ENCODE measurements at places on chromosomes 13 and 19.

DNA sequence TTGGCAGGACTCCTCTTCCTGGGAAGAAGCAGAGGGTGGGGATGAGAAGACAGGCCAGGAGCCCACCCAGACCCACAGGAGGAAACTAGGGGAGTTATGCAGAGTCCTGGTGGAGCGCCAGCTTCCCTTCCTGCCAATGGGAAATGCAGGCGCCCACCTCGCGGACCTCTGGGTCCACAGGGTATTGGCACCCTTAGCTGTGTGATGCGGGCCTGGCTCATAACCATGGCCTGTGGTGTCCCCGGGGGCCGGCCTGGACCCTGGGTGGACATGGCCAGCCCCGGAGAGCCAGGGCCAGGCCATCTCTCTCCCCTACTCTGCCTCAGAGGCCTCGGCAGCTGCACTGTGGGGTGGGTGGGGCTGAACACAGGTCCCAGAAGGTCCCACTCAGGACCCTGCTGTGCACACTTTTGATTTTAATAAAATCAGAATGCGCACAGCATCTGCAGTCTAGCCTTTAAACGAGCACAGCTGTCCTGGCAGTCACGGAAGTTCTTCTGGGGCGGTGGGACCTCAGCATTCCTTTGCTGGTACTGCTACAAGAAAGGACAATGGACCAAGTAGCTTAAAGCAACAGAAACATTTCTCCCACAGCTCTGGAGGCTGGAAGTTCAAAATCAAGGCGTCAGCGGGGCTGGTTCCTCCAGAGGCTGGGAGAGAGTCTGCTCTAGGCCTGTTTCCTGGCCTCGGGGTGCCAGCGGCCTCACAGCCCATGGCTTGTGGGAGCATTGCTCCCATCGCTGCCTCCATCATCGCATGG is 1.8 kb downstream of the F10 start:
- DNase-seq, result no peak

GRCh38 chr13:98020271-98020670 is 66.8 kb downstream of the IPO5 start:
- no peak for DNase-seq

DNA sequence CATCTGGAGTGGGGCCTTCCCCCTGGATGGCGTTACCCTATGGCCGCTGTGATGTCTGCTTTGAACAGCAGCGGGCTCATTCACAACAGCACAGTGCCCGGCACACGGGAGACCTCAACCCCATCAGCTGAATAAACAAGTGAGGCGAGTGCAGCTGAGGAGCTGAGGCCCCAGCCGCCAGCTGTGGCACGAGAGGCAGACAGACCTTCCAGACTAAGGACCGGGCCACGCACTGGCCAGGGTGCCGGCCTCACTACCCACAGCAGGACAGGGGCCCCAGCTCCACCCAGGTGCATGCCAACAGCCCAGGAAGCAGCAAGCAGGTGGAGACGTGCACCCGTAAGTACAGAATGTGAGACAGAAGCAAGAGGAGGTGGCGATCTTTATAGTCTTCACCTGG is 39.6 kb downstream of the STK24 start:
- DNase-seq, result no peak

- no peak for DNase-seq
These were observed 21.7 kb upstream of the LSM14A start for GRCh38 chr19:34150558-34150957.

GRCh38 chr19:1632462-1633268 is 19.8 kb downstream of the TCF3 start:
- DNase-seq, result no peak

DNA sequence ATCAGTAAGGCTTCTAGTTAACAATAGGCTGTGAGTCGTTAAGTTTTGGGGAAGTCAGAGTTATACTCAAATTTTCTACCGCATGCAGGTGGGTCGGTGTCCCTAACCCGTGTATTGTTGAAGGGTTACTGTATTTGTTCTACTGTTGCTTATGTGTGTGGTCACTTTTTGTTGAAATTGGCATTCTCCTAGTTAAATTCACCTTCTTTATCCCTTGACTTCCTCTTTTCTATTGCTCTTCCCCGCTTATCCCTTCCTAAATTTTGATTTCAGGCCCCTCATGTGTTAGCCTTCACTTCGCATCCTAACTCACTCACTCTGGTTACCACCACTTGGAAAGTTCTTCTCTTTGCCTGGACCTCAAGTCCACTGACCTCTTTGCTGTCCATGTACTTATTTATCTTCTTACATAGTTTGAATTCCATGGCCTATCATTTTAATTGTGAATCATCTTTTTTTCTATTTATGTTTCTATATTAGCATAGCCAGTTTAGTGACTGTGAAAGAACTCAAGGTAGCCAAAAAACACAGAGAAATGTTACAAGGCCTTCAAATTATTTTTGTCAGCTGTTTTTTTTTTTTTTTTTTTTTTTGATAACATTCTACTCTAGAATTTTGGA is 52.9 kb downstream of the NDFIP2 start:
- DNase-seq, result no peak

GRCh38 chr19:39497996-39498797 is 550 bp upstream of the DLL3 start:
- DNase-seq, result no peak

DNA sequence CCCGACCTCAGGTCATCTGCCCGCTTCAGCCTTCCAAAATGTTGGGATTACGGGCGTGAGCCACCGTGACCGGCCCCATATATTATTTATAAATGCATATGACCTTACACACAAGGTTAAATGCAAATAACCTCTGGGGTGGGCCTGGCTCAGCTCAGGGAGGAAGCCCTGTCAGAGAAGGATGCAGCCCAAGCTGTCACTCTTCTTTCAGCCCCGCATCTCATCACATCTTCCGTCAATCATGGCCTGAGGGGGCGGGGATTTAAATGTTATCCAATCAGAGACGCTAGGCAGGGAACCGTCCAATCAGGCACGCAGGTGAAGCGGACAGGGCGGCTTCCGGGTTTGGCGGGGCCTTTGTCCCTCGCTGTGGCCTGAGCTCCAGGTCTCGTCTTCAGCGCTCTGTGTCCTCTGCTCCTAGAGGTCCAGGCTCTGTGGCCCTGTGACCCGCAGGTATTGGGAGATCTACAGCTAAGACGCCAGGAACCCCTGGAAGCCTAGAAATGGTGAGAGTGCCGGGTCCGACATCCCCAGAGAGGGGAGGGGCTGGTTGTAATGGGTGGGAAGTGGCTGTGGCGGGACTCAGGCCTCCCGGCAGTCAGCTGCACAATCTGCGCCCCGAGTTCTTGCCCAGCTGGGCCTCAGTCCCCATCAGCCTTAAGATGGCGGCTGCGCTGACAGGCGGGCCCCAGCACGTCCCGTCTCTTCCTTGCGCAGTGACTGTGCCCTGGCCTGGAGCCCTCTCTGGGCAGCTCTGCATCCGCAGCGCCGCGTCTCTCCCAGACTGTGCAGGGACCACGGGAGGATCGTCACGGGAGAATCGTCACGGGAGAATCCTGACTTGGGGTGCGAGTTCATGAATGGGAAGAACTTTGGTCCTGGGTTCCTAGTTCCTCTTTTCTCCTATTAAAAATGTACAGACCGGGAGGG is at the start of gene ZNF430:
Gene ZNF430, plus strand, starts transcription at position 360 of the 930 bp plus-strand sequence. Its CDS starts 144 bp downstream, at position 504.
- peak; percentile 91 for DNase-seq

GRCh38 chr13:97873398-97873797 is 80.1 kb upstream of the IPO5 start:
- no peak for DNase-seq

GRCh38 chr19:11338569-11339253 is 746 bp downstream of the RAB3D start:
- DNase-seq, result no peak

GRCh38 chr13:75132701-75133695 is 349.0 kb downstream of the TBC1D4 start:
- DNase-seq, result no peak

- no peak for DNase-seq
These were observed 14.6 kb upstream of the SLC7A10 start for GRCh38 chr19:33240181-33240771.

GRCh38 chr13:77991003-77991402 is 72.4 kb upstream of the EDNRB start:
- no peak for DNase-seq

DNA sequence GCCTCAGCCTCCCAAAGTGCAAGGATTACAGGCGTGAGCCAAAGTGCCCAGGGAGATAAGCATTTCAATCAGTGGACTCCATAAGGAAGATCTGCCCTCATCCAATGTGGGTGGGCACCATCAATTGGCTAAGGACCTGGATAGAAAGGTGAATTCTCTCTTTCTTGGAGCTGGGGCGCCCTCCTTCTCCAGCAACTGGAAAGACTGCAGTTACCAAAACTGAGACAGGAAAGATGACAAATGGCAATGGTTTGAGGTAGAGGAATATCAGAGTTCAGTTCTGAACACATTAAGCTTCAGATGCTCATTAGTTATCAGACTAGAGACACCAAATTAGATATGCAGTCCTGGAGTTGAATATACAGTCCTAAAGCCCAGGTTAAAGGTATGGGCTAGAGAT is 10.5 kb upstream of the ELF1 start:
- no peak for DNase-seq

GRCh38 chr13:25300861-25301346 is 521 bp upstream of the NUP58 start:
- peak; percentile 12 for DNase-seq

- no peak for DNase-seq
These were observed 41.6 kb upstream of the SPRY2 start for GRCh38 chr13:80382576-80382975.

GRCh38 chr19:49157445-49158224 is at the start of gene TRPM4:
TRPM4 (plus strand) TSS chr19:49157792; CDS start chr19:49157867, 75 bp downstream.
- no peak for DNase-seq

DNA sequence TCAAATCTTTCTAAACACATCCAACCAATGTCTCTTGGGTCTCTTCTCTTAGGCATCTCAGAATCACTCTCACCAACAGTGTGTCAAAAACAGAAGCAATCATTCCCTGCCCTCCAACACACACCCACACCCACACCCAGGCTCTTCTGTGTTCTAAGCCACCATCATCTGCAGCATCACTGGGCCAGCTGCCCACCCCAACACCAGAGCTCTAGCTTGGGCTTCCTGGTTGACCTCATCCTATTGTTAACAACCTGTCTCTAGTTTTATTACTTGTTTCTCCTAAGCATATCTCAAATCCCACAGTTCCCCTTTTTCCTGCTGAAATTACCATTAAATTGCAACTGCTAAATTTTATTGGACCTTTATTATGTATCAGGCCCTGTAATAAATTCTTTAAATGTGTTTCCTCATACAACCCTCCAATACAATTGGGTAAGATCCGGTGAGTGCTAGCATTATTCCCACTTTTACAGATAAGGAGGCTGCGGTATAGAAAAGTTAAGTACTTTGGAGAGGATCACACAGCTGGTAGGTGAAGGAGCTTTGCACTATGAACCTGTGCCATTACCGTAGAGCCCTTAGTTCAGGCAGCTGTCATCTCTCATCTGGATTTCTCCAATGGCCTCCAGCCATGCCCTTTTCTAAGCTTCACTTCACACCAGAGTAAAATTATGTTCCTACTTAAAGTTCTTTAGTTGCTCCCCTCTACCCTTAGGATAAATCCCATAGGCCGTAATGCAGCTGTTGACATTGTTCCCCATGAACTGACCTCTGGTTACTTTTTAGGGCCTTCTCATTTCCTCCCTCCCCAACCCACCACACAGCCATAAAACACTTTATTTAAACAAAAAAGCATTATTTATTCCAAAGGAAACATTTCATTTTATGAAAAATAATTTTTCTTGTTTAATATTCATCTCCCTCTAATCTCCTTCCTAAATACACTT is 227.7 kb downstream of the B3GLCT start:
- no peak for DNase-seq

DNA sequence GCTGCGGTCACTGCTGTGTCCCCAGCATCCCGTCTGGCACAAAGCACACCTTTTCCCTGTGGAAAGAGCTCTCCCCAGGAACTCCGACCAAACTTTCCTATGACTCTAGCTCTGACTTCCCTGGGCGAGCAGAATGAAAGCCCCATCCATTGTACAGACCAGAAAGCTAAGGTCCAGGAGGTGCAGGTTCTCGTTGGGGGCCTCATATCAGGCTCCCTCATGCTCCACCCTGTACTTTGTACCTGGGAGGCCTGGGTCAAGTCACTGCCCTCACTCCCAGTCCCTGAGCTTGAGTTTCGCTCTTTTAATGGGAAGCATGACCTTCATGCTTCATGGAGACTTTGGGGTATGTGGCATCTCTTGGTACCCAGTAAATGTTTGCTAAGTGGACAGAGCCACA is 18.4 kb downstream of the CYTH2 start:
- DNase-seq, result no peak

GRCh38 chr19:15913384-15913783 is 15.5 kb upstream of the CYP4F2 start:
- DNase-seq, result no peak

- DNase-seq, result no peak
These were observed 78.1 kb downstream of the CHST8 start for GRCh38 chr19:33699754-33700407.

GRCh38 chr13:32968316-32968715 is 47.9 kb upstream of the KL start:
- DNase-seq, result no peak

DNA sequence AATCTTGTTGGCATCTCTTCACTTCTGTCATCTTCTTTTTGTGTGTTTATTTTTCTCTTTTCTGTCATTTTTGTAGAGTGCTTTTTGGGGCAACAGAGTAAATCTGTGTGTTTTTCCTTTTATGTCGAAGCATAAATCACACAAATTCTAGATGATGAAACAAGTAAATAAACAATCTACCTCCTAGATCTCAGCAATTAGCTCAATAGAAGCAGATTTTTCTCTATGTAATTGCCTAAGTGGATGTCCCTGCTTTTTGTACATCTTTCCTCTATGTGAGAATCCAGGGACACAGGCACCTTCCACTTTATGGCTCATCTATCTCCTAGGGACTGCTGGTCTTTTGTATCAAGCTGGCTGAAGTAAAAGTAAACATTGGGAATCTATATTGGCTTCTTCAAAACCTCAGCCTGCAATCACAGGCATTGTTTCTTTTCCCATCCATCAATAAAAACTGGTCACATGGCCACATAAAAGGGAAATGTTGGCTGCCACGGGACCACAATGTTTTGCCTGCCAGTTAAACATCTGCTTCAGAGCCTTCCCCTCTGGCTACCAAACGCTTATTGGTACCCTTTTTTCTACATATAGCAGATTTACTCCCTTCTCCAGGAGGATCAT is 323.8 kb downstream of the LMO7 start:
- no peak for DNase-seq

- DNase-seq, result no peak
These were observed 17.1 kb downstream of the ZNF846 start for GRCh38 chr19:9751446-9751845.

- DNase-seq, result no peak
These were observed 29.9 kb downstream of the KCTD15 start for GRCh38 chr19:33826521-33826920.

DNA sequence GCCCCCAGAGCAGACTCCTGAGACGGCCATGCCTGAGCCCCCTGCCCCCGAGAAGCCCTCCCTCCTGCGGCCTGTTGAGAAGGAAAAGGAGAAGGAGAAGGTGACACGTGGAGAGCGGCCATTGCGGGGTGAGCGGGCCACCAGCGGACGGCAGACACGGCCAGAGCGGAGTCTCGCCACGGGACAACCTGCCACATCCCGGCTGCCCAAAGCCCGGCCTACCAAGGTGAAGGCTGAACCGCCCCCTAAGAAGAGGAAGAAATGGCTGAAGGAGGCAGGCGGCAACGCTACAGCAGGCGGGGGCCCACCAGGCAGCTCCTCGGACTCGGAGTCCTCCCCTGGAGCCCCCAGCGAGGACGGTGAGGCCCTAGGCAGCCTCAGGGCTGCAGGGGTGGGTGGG is 24.1 kb downstream of the RRAS start:
- DNase-seq, result no peak

GRCh38 chr19:36773223-36773579 is 594 bp upstream of the ZNF850 start:
- DNase-seq, result no peak

GRCh38 chr13:50611117-50611781 is 232.2 kb downstream of the DLEU7 start:
- no peak for DNase-seq

GRCh38 chr13:28716511-28716910 is 2.3 kb downstream of the SLC46A3 start:
- DNase-seq, result no peak
